Activated CD4-positive, alpha-beta T cell treated with anti-CD3 and anti-CD28 coated beads, Interleukin-2, amount 10 ng/mL, durations not matched to agents 7 days and 5 days (primary cell): ENCODE measurements at places on chromosomes 7 and 10.

GRCh38 chr10:51861051-51861450 lies 161.7 kb upstream of the CSTF2T start:
- no peaks in the 10 kb centered on the region for H3K27me3 ChIP-seq
- DNase-seq: no peak
- H3K4me3 ChIP-seq: no peak overlapping the region
- no peak overlapping the region for H3K27ac ChIP-seq
- no peaks in the 10 kb centered on the region for H3K4me1 ChIP-seq
- H3K36me3 ChIP-seq: no peaks in the 10 kb centered on the region

DNA sequence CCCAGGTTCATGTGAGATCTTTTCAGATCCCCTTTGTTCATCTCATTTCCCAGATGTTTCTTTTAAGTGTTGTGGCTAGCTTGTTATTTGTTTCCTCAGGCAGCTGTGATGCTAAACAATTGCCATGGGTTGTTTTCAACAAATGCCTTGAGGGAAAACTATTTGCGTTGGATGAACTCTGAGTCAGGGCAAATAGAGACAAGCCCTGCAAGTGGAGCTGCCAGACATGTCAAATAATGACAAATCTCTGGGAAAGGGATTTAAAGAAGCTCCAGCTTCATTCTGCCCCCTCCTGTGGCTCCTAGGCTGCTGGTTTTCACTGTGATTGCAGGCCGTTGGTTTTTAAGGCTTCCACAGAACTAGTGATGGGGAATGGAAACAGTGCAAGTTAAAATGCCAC lies 272.4 kb upstream of the SP8 start:
- no peak overlapping the region for H3K4me3 ChIP-seq
- no peaks in the 10 kb centered on the region for H3K4me1 ChIP-seq
- H3K27ac ChIP-seq: no peak overlapping the region

DNA sequence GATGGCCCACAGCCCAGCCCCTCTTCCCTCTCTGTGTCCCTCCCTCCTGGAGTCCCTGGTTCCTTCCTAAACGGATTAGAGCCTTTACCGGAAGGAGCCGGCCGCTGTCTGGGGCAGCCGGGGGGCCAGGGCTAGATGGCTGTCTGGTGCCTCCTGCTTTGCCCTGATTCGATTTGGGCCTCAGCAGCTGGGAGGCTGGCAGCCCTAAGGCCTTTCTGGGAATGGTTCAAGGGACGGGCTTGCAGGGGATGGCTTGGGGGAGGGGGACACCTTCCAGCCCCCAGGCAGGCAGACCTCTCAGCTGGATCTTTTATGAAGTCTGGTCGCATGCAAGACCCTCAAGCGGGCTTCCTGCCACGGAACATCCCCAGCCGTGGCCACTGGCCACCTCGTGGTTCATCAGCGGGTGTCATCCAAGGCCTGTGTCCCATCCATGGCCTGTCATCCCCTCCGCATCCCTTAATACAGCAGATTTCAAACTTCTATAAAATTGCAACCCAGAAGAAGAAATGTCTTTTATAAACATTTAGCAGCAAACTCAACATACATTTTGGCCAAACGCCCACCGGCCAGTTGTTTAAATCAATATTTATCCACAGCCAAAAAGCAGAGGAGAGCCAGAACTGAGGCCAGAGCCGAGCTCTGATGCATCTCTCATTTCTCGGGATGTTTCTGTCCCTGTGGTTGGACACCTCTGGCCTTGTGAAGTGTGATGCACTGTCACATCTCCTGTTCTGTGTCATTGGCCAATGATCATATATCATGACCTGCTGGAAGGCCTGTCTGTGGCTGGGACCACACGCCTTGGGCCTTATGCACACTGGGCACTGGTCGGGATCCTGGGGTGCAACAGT lies 52.0 kb downstream of the GTF2IRD1 start:
- H3K27ac ChIP-seq: no peak overlapping the region
- no peak for DNase-seq

DNA sequence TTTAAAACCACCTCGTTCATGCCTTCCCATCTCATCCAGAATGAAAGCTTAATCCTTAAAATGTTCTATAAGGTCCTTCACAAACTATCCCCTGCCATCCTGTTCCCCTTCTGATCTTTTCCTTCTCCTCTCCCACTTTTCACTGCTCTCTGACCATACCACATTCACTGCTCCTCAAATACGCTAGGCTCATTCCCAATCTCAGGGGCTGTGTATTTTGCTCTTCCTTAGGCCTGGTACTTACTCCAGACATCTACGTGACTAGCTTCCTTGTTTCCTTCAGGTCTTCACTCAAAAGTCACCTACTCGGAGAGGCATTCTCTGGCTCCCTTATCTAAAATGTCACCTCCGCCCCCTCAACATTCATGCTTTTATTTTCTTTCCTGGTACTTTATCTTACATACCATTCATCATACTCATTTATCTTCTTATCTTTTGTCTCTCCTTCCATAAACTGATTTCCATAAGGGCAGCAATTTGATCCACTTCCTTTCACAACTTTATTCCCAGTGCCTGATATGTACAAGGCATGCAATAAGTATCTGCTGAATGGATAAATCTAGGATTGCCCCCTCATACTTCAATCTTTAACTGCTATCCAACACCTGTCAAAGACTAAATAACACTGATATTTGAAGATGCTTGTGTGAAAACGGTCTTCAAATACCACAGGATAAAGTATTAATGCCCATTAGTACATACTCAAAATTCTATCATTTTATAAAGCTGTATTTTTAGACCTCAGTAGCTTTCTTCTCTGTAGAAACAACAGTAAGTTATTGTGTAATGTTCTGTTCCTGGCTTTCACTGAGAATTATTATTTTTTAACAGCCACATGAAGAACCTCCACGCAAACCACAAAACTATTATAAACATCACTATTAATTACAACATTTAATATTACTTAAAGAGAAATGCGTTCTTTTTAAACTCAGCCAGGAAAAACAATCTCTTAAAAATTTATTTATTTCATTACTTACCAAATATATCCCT lies 27.0 kb downstream of the JMJD1C start:
- H3K27ac ChIP-seq: no peak overlapping the region
- no peak for DNase-seq
- H3K4me1 ChIP-seq: peaks cover 8% of the 10 kb centered on the region
- peaks cover 2% of the 10 kb centered on the region for H3K36me3 ChIP-seq
- H3K4me3 ChIP-seq: no peak overlapping the region

GRCh38 chr7:94973844-94974243 lies 66.5 kb downstream of the PPP1R9A start:
- no peaks in the 10 kb centered on the region for H3K36me3 ChIP-seq
- no peak overlapping the region for H3K27ac ChIP-seq
- no peak for DNase-seq

DNA sequence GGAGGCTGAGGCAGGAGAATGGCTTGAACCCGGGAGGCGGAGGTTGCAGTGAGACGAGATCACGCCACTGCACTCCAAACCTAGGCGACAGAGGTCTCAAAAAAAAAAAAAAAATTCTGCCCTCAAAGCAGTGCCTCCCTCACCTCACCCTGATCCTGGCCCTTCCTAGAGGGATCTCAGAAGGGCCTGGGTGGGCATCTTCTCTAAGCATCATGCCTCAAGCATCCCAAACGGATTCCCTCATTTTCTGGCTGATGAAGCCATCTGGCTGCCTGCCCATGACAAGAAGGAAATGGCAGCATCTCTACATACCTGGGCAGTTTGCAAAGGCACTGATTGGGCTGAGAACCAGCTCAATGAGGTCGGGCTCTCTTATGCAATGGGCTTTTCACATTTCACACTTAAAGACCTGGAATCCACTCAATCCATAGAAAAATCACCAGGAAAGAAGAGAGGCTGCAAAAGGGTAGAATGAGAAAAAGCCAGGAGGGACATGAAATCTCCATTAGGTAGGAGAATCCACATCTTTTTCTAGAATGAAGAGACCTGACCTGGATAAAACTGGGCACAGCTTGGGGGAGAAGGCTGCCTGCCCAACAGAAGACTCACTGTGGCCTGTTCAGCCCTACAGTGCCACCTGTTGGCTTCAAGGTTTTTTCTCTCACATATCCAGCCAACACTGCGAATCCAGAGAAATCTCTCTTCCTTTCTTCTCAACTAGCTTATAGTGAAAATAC lies 48.1 kb downstream of the PDLIM1 start:
- peaks cover 6% of the 10 kb centered on the region for H3K36me3 ChIP-seq
- H3K4me3 ChIP-seq: no peak overlapping the region
- no peaks in the 10 kb centered on the region for H3K27me3 ChIP-seq
- H3K4me1 ChIP-seq: peaks cover 24% of the 10 kb centered on the region
- no peak overlapping the region for H3K27ac ChIP-seq

GRCh38 chr10:126570621-126571602 lies 99.6 kb downstream of the C10orf90 start:
- H3K36me3 ChIP-seq: no peaks in the 10 kb centered on the region
- no peak overlapping the region for H3K4me3 ChIP-seq
- no peak for DNase-seq
- H3K4me1 ChIP-seq: no peaks in the 10 kb centered on the region
- no peak overlapping the region for H3K27ac ChIP-seq
- no peaks in the 10 kb centered on the region for H3K27me3 ChIP-seq

DNA sequence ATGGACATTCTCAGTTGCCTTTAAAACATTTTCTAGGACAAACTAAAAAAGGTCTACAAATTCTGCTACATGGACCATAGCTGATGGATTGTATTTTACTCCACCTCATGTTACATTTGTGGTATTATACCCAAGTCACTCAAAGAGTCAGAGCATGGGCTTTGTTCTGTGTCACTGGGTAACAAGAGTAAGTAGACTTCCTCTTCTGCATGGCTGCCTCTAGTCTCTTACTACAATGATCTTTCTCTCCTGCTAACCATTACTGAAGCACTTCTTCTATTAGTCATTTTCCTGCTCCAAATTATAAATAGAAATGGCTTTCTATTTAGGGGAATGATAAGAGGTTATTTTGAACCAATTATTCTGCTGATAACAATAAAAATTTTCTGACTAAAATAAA lies 727.4 kb upstream of the NRP1 start:
- no peaks in the 10 kb centered on the region for H3K27me3 ChIP-seq
- no peak overlapping the region for H3K27ac ChIP-seq
- no peak overlapping the region for H3K4me3 ChIP-seq

- no peak overlapping the region for H3K27ac ChIP-seq
- peaks cover 19% of the 10 kb centered on the region for H3K27me3 ChIP-seq
- peaks cover 29% of the 10 kb centered on the region for H3K4me1 ChIP-seq
- DNase-seq: no peak
- no peaks in the 10 kb centered on the region for H3K36me3 ChIP-seq
- no peak overlapping the region for H3K4me3 ChIP-seq
Observed at GRCh38 chr7:130838738-130839137, 104.7 kb upstream of the KLF14 start.

DNA sequence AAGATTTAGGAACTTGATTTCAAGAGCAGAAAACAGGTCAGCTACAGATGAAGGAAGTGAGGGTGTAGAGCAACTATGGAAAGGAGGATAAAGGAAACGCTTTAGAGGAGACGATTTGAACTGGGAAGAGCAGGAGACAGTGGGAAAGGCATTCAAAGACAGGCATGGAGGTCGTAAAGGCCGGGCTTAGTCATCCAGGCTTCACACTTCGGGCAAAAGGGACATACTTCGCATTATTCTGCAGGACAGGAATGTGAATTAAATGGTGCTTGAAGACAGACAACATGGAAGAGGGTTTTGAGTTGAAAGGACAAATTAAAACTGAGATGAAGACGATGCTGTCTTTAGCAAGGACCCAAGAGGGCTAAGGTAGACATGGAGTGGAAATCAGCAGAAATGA lies 8.1 kb downstream of the FAM171A1 start:
- peaks cover 11% of the 10 kb centered on the region for H3K4me1 ChIP-seq
- no peak overlapping the region for H3K27ac ChIP-seq

- no peak overlapping the region for H3K27ac ChIP-seq
- H3K4me3 ChIP-seq: no peak overlapping the region
- H3K4me1 ChIP-seq: no peaks in the 10 kb centered on the region
- H3K36me3 ChIP-seq: no peaks in the 10 kb centered on the region
- H3K27me3 ChIP-seq: peaks cover 2% of the 10 kb centered on the region
Observed at GRCh38 chr10:128035557-128035973, 90.7 kb downstream of the MKI67 start.

GRCh38 chr7:103715376-103716120 lies 269.5 kb upstream of the SLC26A5 start:
- no peaks in the 10 kb centered on the region for H3K27me3 ChIP-seq
- H3K36me3 ChIP-seq: no peaks in the 10 kb centered on the region
- H3K27ac ChIP-seq: no peak overlapping the region

DNA sequence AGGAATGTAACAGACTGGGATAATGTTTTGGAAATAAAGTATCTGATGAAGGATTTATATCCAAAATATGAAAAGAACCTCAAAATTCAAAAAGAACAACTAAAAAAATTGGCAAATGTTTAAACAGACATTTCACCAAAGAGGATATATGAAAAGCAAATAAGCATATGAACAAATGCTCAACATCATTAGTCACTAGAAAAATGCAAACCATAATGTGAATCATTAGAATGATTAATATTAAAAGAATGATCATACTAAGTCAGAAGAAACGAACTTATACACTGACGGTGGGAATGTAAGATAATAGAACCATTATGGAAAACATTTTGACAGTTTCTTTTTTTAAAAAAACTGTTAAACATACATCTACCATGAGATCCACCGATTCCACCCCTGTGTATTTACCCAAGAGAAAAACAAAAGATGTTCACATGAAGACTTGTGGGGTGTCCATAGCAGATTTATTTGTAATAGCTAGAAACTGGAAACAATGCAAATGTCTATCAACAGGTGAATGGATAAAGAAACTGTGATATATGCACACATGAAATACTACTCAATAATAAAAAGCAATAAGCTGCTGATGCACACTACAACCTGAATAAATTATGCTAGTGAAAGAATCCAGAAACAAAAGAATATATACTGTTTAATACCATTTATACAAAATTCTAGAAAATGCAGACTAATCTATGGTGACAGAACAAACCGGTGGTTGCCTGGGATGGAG lies 35.7 kb downstream of the PRKG1 start:
- H3K4me1 ChIP-seq: no peaks in the 10 kb centered on the region
- no peaks in the 10 kb centered on the region for H3K36me3 ChIP-seq
- no peak overlapping the region for H3K27ac ChIP-seq

DNA sequence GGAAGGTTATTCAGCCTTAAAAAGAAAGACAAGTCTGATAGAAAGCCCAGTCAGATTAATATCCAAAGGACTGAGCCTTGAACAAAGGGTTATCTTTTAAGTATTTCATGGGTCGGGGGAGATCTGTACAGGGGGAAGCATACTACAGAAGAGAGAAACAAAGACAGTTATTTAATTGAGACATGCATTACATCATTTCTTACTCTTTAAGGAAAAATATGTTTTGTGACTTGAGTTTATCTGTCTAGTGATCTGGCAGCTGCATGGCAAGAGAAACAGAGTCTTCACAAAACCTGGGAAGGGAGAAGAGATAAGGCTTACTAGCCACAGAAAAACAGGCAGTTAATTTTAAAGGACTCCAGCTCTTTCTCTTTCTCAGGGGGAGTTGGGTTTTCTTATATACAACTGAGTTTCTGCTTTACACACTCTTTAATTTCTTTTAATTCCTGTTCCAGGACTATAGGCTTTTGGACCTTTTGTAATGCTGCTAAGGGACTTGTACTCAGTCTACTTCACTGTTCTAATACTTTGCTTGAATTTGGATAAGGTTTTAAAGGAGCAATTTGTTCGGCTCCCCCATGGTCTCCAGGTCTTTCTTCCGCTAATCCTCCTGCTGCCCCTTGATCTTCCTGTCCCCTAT lies 20.9 kb upstream of the CYP3A43 start:
- H3K36me3 ChIP-seq: no peaks in the 10 kb centered on the region
- H3K27me3 ChIP-seq: peaks cover 29% of the 10 kb centered on the region
- H3K4me3 ChIP-seq: no peak overlapping the region
- H3K27ac ChIP-seq: no peak overlapping the region
- H3K4me1 ChIP-seq: no peaks in the 10 kb centered on the region

GRCh38 chr10:89093728-89094127 lies 103.1 kb downstream of the FAS start:
- H3K36me3 ChIP-seq: no peaks in the 10 kb centered on the region
- H3K27ac ChIP-seq: no peak overlapping the region

- peaks cover 20% of the 10 kb centered on the region for H3K4me1 ChIP-seq
- H3K36me3 ChIP-seq: no peaks in the 10 kb centered on the region
- peaks cover 57% of the 10 kb centered on the region for H3K27me3 ChIP-seq
- no peak overlapping the region for H3K27ac ChIP-seq
- no peak for DNase-seq
Observed at GRCh38 chr10:103502849-103503660, 9.6 kb downstream of the NEURL1 start.
